GM10248 (cell line): ENCODE measurements at places on chromosomes 11 and 22.
A peak's percentile ranks its signal among the peaks of the same experiment; 100 is the strongest.

- no peak for DNase-seq
Observed at GRCh38 chr11:44590769-44591168, 25.3 kb downstream of the CD82 start.

DNA sequence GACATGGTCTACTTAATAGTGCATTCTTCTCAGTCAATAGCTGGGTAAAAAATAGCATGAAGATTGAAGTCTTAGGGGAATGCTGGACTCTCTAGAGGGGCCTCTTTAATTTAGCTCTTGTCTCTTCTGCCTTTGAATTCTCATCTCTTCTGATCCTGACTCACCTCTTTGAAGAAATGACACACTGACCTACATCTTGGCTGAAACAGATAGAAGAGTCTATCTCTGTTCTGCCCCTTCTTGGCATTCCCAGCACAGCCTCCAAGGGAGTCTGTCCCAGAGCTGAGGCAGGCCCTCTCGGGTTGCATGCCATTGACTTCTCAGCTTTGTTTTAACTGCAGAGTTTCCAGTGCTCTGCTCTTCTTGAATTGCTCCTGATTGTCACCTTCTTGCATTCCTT is 55.7 kb downstream of the PTPRJ start:
- DNase-seq: no peak

DNA sequence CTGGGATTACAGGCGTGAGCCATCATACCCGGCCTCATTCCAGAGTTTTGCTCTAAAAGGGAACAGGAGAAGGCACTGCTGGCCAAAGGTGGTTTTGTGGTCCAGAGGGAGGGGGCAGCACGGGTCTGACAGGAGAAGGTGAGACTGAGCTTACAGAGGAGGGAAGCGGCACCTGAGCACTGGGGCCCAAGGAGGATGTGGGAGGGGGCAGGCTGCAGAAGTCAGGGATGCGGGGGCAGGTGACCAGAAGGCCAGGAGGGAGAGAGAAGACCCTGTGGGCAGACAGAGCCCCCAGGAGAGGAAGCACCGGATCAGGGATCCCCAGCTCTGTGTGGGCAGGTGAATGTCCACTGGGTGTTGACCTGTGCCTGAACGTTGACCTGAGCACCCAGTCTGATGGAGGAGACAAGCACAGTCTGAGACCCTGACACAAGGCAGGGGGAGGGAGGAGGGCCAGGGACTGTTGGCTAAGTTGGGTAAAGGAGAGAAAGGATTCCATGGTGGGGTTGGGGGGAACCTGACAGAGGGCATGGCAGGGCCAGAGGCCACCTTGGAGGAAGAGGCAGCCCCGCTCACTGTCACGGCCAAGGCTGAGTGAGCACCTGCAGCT is 12.0 kb upstream of the PRR5 start:
- no peak for DNase-seq

DNA sequence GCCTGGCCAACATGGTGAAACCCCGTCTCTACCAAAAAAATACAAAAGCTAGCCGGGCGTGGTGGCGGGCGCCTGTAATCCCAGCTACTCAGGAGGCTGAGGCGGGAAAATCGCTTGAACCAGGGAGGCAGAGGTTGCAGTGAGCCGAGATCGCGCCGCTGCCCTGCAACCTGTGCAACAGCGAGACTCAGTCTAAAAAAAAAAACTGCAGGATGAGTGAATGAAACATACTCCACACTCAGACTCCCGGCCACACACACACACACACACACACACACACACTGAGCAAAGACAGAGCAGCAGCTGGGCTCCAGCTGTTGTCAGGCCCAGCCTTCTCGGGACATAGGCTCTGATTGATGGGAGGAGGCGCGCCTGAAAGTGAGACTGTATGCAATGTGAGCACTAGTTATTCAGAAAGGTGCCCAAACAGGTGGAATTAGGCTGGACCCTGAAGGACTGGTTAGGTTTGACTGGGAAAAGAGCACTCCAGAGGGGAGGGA is 1.5 kb upstream of the PLEKHA7 start:
- DNase-seq: no peak

DNA sequence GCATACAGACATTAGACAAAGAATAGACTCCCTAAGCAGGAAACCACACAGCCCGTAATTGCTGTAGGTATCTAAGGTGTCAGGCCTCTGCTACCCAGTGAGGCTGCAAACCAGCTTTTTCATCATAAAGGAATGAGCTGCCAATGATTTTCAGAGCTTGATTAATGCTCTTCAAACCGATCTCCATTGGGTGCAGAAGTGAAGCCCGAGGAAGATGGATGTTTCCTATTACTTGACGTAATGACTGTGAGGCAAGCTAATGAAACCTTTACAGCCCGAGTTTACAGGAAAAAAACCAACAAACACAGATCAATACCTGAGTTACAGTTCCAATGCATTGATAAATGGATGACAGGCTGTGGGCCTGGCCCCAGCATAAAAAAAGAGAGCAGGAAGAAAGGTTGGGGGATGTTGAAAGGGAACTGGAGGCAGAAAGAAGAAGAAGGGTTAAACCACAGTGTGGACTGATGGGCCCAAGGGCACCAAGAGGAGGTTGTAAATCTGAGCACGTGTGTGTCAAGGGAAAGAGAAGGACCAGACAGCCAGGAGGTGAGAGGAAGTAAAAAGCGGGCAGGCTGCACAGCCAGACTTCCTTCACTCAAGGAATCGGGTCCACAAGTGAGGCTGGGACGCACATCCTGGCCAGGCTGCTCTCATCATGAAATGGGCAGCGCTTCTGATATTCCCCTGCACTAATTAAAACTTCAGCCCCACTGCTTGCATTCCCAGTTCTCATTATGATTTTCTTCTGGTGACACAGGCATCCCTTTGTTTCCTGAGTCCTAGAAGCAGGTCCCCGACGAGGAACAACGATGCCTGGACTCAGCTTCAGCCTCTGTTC is 70.6 kb upstream of the NTM start:
- DNase-seq: no peak

- DNase-seq: no peak
Observed at GRCh38 chr11:125588505-125588904, 4.1 kb upstream of the STT3A start.

- DNase-seq: no peak
Observed at GRCh38 chr22:39999144-39999757, 4.5 kb downstream of the FAM83F start.

GRCh38 chr11:12784445-12784844 is 110.2 kb downstream of the TEAD1 start:
- no peak for DNase-seq

DNA sequence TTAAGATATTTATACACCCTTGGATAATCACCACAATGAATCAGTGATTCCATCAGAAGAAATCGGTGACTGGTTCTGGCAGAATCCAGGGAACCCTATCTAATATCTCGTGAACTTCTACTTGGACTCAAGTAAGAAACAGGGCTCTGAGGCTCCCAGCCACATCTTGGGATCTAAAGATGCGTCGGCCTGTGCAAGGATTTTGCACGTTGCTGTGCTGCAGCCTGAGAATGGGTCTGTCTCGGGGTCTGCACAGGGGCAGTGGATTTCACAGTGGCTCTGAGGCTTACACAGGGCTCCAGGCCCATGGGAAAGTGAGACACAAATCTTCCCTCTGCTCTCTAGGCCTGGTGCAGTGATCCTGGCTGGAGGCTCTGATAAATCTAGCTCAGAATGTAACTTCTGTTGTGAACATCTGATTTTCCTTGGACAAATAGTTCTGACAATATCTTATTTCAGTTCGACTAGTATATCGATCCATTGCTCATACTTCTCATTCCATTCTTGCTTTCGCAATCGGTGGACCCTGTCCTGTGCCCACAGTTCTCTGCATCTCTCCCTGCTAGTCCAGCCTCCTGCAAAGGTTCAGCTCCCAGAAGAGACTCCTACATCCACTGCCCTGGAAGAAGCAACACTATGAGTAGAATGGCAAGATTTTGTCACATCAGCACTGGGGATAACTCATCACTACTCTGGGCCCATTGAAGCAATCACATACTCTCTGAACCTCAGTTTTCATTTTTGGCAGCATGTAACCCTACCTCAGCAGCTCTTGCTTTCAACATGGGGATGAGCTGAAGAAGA is 105.5 kb upstream of the TOP3B start:
- DNase-seq: no peak

DNA sequence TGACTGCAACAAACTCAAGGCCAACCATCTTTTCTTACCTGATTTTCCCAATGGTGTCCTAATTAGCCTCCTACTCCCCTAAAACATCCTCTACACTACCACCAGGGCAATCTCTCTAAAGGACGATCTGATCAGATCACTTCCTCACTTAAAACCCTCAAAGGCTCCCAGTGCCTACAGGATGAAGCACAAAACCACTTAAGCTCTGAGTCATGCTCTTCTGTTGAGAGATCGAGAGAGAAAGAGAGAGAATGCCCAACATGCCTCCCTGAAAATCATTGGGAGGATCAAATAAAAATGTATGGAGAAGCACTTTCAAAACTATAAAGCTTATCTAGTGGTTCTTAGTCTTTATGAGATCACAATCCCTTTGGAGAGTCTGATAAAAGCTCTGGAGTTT is 171.1 kb downstream of the CADM1 start:
- no peak for DNase-seq

DNA sequence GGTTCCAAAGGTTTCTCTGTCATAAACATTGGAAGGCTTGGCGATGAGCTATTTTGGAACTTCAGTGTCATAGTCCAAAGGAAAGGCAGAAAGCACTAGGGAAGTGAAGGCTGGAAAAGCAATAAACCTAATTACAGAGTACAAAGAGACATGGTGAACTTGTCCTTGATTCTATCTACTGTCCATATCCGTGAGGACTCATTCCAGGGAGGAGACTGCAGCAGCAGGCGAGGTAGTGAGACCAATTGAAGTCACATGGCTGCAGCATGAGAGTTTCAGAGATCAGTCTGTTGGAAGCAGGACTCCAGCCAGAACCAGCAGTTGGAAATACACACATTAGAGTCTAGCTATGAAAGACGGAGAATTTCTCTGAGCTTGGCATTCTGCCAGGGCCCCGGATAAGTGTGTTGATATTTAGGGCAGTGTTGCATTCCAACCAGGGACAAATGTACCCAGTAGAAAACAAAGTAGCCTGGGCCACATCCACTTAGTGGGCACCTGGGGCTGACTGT is 54.1 kb upstream of the ARHGAP42 start:
- DNase-seq: no peak

- no peak for DNase-seq
Observed at GRCh38 chr11:69947793-69948255, 128.6 kb upstream of the FGF3 start.

DNA sequence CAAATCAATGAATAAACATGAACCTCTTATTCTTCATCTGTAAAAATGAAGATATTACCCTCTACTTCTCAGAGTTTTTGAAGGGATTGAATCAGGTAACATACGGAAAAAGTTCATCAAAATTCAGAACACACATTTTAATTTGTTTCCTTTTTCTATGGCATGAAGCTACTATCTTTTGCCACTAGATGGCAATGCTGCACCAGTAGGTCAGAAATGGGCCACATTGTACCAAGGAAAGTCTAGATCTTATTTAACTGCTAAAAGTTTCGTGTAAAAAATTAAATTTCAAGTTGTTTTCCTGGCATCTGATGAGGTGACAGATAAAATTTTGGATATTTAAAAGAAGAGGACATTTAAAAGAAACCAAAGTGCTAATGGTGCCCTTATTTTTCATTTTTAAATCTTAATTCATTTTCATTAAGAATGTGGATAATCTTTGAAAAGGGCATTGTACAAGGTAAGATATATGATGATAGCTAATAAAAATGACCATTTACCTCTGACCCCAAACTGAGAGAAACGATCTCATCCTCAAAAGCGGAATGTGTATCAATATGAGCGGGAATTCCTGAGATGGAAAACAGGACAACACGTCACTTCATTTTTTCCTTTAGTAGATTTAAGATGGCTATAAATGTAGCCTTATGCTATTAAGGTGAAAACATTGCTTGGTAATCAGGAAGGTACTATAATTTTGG is 16.1 kb downstream of the ALKBH8 start:
- peak; percentile 35 for DNase-seq

GRCh38 chr11:29200791-29201562 is 815.9 kb downstream of the KCNA4 start:
- DNase-seq: no peak

DNA sequence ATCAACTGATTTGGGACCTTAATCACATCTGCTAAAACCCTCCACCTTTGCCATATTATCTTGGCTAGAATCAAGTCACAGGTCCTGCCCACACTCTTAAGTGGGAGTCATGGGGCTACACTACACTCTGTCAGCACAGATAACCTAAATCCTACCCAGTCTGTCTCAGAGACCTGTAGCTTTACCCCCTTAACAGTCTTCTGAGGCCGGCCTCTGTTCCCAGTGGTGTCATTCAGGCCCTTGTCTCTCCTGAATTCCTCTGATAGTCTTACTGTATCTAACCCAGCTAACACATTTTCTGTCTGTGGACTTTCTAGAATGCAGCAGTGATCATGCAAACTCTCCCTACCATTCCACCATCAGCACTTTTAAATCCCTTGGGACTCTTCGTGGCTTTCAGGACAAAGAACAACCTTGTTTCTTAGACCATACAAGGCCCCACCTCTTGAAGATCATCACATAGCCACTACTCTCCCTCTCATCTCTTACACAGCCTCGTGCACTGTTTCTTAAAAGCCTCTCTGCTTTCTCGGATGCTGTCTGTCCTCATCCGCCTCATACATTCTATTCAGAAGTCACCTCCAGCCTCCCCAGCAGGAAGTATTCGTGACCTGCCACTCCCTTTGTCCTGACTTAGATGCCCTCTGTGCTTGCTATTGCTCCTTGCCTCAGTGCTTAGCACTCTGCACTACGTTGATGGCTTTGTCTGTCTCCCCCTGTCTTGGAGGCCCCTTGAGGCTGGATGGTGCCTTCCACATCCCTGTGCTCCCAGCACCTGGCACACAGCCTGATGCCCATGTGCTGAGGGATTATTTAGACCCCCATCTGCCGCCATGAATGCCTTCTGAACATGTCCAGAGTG is 57.9 kb downstream of the PANX1 start:
- DNase-seq: no peak

- DNase-seq: no peak
Observed at GRCh38 chr11:44529895-44530412, 35.5 kb upstream of the CD82 start.

DNA sequence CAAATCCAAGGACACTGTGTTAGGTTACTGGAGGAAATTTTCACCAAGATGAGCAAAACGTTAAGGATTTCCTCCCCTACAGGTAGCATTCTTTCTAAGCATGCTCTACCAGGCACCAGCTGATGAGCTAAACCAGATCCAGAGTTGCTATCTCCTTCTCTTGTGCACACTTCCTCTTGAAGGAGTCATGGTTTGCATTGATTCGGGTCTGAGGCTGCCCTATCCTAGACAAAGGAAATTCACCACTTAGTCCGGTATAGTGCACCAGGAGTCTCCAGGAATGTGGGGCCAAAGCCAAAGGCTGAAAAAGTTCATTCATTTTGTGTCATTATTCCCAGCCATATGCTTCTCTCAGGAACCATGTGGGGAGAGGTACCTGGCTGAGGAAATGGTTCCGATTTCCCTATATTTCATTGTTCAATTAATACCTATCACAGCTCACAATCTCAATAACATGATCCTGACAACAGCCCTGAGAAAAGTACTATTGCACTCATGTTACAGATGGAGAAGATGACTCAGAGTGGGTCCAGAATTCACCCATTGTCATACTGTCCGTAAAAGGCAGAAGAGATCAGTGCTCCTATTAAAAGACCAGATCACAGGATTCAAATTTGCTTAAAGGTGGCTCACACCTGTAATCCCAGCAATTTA is 39.1 kb downstream of the SLC35F2 start:
- no peak for DNase-seq

GRCh38 chr11:3144296-3145205 is 20.6 kb downstream of the OSBPL5 start:
- no peak for DNase-seq

GRCh38 chr11:61713906-61714305 is 33.7 kb downstream of the DAGLA start:
- DNase-seq: no peak
